ENCODE measurements at places on chromosomes 7 and 10. TPM values are rescaled to one million over a fixed set of nuclear protein-coding genes. Genes with fewer than 3 reads are reported as not detected.

ATOH7 gene
- total RNA-seq: not detected

- H3K4me1 ChIP-seq: peaks cover 72% of the 10 kb centered on the region
- H3K4me3 ChIP-seq: no peak overlapping the region
- H3K36me3 ChIP-seq: no peaks in the 10 kb centered on the region
- H3K27ac ChIP-seq: no peak overlapping the region
- no peaks in the 10 kb centered on the region for H3K27me3 ChIP-seq
These were observed 66.5 kb downstream of the SGMS1 start for GRCh38 chr10:50557130-50557682.

DNA sequence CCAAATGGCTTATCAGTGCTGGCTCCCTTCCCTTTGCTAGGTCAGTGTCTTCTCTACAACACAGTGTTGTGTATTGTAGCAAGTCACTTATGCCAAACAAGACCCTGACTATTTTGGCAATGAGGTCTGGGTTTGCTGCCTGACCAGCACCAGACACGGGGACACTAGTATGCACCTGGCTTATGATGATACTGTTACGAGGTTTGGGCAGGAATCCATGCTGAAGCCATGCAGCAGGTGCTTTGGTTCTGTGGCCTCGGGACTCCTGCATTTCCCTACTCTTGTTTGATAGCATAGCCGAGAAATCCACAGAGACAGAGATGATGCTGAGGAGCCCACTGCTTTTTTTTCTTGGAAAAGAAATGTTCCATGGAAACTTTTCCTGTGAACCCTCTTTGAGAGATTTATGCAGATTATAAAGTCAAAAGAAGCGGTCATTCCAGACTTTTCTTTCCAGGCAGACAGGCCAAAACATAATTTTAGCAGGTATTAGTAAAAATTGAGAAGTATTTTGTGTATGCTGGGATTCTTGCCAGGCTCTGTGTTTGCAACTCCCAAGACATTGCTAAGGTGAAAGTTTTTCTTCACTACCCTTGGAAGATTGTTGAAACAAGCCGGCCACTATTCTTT, 291.1 kb downstream of the BBS9 start:
- no peaks in the 10 kb centered on the region for H3K27me3 ChIP-seq
- H3K36me3 ChIP-seq: no peaks in the 10 kb centered on the region
- no peak overlapping the region for H3K4me3 ChIP-seq
- H3K4me1 ChIP-seq: peaks cover 5% of the 10 kb centered on the region

DNAJC12 gene
- total RNA-seq: 0.20 TPM

DNA sequence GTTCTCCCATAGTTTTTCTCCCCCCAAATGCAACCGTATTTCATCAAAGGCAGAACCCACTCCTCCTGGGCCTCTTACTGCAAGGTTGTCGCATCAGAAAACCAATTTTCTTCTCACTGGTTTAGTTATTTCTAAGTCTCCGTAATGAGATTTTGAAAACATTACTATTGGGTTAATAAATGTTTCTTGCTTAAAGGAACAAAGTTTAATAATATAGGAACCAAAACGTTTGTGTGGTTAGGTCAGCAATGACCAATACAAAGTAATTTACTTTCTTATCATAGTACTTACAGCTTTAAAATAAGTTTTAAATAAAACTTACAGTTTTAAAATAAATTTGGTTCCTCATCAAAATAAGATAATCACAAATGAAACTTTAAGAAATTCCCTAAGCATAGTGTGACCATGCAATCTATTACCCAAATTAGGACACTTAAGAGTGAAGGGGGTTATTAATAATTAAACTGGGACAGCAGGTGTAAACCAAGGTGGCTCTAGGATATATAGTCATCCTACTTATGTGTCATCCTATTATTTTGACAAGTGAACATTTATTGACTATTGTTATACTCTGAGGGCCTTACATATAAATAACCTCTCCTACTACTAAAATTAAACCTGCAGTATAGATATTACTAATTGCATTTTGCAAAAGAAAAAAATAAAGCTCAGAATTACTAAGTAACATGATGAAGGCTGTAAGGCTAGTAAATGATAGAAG, 415.4 kb upstream of the LRRN3 start:
- H3K4me1 ChIP-seq: peaks cover 13% of the 10 kb centered on the region
- no peak overlapping the region for H3K4me3 ChIP-seq
- peaks cover 22% of the 10 kb centered on the region for H3K36me3 ChIP-seq
- peaks cover 2% of the 10 kb centered on the region for H3K27me3 ChIP-seq
- DNase-seq: no peak
- H3K27ac ChIP-seq: no peak overlapping the region

TMEM178B gene
- 3.6 TPM for total RNA-seq

DNA sequence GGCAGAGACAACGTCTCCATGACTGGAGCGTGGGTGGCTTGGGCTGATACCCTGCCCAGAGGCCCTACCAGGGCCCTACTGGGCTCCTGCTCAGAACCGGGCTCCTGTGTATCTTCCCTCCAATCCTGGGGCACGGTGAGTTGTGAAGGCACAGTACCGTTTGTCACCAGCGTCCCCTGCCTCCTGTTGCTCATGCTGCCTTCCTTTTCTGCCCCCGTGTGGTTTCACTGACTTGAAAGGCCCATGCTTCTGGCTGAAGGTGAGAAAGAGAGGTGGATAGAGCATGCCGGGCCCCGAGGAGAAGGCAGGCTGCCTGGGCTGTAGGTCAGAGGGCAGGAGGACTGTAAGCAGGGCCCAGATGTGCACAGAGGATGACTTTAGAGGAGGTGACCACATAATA, 9.1 kb upstream of the DMBT1 start:
- no peak overlapping the region for H3K27ac ChIP-seq
- no peak overlapping the region for H3K4me3 ChIP-seq
- no peak for DNase-seq
- H3K36me3 ChIP-seq: no peaks in the 10 kb centered on the region
- no peaks in the 10 kb centered on the region for H3K4me1 ChIP-seq

Measured in HFFc6 (cell line).